ENCODE measurements at places on chromosomes 12 and 14.
A peak's percentile ranks its signal among the peaks of the same experiment; 100 is the strongest.

DNA sequence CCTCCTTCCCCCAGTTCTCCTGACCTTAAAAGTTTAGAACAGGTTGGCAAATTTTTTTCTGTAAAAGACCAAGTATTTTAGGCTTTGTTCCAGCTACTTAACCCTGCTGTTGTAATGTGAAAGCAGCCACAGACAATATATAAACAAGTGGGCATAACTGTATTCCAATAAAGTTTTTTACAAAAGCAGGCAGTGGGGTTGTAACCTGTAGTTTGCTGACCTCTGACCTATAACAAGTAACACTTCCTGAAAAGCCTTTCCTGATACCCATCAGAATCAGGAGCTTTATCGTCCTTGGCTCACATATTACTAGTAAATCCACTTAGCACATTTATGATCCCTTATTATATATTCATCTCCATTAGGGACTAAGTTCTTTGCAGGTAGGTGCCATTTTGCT, 13.1 kb upstream of the SMARCC2 start:
- H3K27ac ChIP-seq = 0 out of 2 replicates have a peak overlapping the region, but pooled peaks have one; percentile 1
- no peak for DNase-seq
- H3K4me3 ChIP-seq = no peak overlapping the region
- peaks cover 14% of the 10 kb centered on the region for H3K36me3 ChIP-seq
- H3K27me3 ChIP-seq = no peaks in the 10 kb centered on the region

DNA sequence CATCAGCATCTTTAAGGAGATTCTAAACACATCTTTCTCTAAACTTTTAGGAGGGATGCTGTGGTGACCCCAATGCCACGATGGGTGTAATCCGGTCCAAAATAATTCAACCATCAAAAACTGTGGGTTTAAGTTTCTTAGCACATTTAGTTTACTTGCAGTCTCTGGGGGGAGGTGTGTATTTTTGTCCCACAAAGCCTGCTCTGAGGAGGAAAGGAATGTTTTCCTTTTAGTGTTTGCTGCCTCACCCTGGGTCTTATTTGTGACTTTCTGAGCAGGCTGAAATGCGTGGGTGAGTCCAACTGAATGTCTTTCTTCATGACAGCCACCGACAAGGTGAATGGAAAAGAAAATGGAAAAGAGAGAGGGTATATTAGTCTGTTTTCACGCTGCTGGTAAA, 1324.7 kb downstream of the AACS start:
- no peaks in the 10 kb centered on the region for H3K4me1 ChIP-seq
- H3K27me3 ChIP-seq = no peaks in the 10 kb centered on the region
- no peak overlapping the region for H3K27ac ChIP-seq
- H3K4me3 ChIP-seq = no peak overlapping the region
- no peak for DNase-seq

GRCh38 chr14:104404922-104405321, 174.6 kb upstream of the C14orf180 start:
- H3K36me3 ChIP-seq = 0 out of 2 replicates have a peak, but pooled peaks cover 6% of the 10 kb centered on the region
- H3K27me3 ChIP-seq = no peaks in the 10 kb centered on the region
- H3K4me1 ChIP-seq = peaks cover 9% of the 10 kb centered on the region
- DNase-seq = no peak

- H3K27ac ChIP-seq = no peak overlapping the region
- H3K4me3 ChIP-seq = no peak overlapping the region
- H3K27me3 ChIP-seq = no peaks in the 10 kb centered on the region
- H3K4me1 ChIP-seq = peaks cover 3% of the 10 kb centered on the region
- peak; percentile 34 for DNase-seq
Measured at GRCh38 chr12:109389146-109389545, 41.4 kb downstream of the MYO1H start.

GRCh38 chr12:48508987-48509386, 16.4 kb upstream of the OR8S1 start:
- DNase-seq = no peak
- H3K27me3 ChIP-seq = no peaks in the 10 kb centered on the region
- H3K4me3 ChIP-seq = no peak overlapping the region
- H3K36me3 ChIP-seq = no peaks in the 10 kb centered on the region
- H3K4me1 ChIP-seq = no peaks in the 10 kb centered on the region

GRCh38 chr14:30500222-30500621, 58.7 kb upstream of the G2E3 start:
- no peaks in the 10 kb centered on the region for H3K4me1 ChIP-seq
- H3K4me3 ChIP-seq = no peak overlapping the region
- no peaks in the 10 kb centered on the region for H3K36me3 ChIP-seq
- no peak for DNase-seq
- no peak overlapping the region for H3K27ac ChIP-seq

DNA sequence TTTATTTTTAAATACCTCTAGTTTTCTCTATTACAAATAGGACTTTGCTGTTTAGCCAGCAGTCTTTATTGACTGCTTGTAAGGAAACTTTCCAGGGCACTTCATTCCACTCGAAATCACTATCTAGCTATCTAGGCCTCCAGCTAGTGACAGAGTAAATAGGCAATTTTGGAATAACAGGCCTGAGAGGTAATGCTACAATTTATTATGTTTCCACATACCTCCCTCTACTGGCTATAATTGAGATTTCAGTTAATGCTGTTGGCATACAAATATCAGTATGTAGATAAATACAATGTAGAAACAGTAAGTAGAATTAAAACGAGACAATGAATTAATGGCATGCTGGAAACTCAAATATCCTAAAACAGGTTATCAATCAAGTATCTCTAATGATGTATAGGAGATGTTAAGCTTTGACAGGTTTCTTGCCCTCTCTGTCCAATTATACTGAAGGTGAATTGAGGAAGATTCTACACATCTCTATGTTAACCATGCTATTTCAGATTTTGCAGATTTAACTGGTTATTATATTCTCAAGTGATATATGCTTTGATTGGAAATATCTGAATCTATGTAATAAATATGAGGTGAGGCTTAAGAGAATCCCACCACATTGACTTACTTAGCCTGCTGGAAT, 7.2 kb downstream of the DTD2 start:
- H3K36me3 ChIP-seq = peaks cover 12% of the 10 kb centered on the region
- DNase-seq = peak; percentile 28
- no peaks in the 10 kb centered on the region for H3K4me1 ChIP-seq

DNA sequence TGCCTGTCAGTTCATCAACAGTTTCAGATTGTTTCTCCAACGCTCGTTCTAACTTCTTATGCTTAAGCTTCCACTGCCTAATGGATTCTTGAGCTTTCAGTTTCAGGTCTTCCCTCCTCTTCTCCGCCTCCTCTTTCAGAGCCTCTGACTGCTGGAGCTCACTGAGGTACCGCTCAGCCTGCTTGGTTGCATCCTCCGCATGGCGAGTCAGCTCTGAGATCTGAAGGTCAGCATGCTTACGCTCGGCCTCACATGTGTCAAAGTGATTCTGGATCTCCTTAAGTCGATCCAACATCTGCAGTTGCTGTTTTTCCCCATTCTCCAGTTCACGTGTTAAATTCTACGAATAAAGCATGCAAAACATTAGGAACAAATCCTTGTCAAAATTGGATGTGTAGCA, 148.8 kb downstream of the CEP128 start:
- DNase-seq = no peak
- H3K27me3 ChIP-seq = no peaks in the 10 kb centered on the region
- no peak overlapping the region for H3K27ac ChIP-seq
- H3K4me3 ChIP-seq = no peak overlapping the region
- H3K36me3 ChIP-seq = no peaks in the 10 kb centered on the region

DNA sequence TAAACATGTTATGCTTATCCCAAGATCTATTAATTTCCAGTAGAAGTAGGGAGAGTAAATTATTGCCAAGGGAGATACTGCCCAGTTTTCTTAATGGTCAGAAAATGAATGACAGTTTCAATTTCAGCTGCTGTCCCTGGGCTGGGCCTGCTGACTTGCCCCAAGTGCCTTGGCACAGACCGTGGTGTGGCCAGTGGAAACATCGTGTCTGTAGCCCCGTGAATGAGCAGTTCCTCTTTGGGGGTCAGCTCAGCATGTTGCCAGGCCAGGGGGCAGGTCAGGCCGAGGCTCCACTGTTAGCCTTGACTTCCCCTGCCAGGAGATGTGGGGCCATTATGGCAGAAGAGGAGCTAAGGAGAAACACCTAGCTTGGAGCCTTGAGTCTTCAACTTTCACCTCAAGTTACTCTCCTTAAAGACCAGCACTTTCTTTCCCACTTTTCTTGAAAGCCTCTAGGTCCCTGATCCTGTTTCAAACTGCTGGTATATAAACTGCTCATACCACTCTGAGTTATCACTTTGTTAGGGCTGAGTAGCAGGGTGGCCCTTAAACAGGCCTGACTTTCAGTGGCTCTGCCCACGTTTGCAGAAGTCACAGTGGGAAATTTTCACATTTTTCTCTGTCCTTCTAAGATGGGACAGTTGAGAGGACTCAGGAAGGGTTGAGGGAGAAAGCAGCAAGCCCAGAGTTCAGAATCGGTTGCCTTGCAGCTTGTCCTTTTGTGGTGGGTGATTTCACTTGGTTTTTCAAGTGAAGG, 73.2 kb downstream of the SUSD6 start:
- DNase-seq = no peak
- H3K27ac ChIP-seq = no peak overlapping the region
- H3K4me1 ChIP-seq = no peaks in the 10 kb centered on the region
- H3K4me3 ChIP-seq = no peak overlapping the region
- H3K27me3 ChIP-seq = no peaks in the 10 kb centered on the region

GRCh38 chr14:105602243-105602750, 75.9 kb downstream of the TMEM121 start:
- H3K27me3 ChIP-seq = no peaks in the 10 kb centered on the region
- DNase-seq = no peak
- H3K36me3 ChIP-seq = no peaks in the 10 kb centered on the region
- no peak overlapping the region for H3K27ac ChIP-seq

- no peak for DNase-seq
- peak overlapping the region; percentile 63 for H3K4me3 ChIP-seq
- H3K4me1 ChIP-seq = peaks cover 70% of the 10 kb centered on the region
- H3K27ac ChIP-seq = no peak overlapping the region
Measured at GRCh38 chr12:50927356-50927755, 25.0 kb upstream of the HIGD1C start.

- H3K4me1 ChIP-seq = no peaks in the 10 kb centered on the region
- H3K27me3 ChIP-seq = no peaks in the 10 kb centered on the region
- H3K27ac ChIP-seq = no peak overlapping the region
- no peaks in the 10 kb centered on the region for H3K36me3 ChIP-seq
- no peak overlapping the region for H3K4me3 ChIP-seq
Measured at GRCh38 chr14:53613404-53614253, 343.0 kb downstream of the BMP4 start.

- H3K27me3 ChIP-seq = no peaks in the 10 kb centered on the region
- H3K4me1 ChIP-seq = peaks cover 41% of the 10 kb centered on the region
- H3K27ac ChIP-seq = peak overlapping the region; percentile 96
- DNase-seq = no peak
- H3K4me3 ChIP-seq = no peak overlapping the region
- peaks cover 13% of the 10 kb centered on the region for H3K36me3 ChIP-seq
Measured at GRCh38 chr14:77109656-77110055, 11.6 kb downstream of the CIPC start.

GRCh38 chr14:78638926-78639325, 468.8 kb downstream of the NRXN3 start:
- DNase-seq = no peak
- no peaks in the 10 kb centered on the region for H3K27me3 ChIP-seq
- H3K4me1 ChIP-seq = peaks cover 3% of the 10 kb centered on the region
- H3K27ac ChIP-seq = no peak overlapping the region

DNA sequence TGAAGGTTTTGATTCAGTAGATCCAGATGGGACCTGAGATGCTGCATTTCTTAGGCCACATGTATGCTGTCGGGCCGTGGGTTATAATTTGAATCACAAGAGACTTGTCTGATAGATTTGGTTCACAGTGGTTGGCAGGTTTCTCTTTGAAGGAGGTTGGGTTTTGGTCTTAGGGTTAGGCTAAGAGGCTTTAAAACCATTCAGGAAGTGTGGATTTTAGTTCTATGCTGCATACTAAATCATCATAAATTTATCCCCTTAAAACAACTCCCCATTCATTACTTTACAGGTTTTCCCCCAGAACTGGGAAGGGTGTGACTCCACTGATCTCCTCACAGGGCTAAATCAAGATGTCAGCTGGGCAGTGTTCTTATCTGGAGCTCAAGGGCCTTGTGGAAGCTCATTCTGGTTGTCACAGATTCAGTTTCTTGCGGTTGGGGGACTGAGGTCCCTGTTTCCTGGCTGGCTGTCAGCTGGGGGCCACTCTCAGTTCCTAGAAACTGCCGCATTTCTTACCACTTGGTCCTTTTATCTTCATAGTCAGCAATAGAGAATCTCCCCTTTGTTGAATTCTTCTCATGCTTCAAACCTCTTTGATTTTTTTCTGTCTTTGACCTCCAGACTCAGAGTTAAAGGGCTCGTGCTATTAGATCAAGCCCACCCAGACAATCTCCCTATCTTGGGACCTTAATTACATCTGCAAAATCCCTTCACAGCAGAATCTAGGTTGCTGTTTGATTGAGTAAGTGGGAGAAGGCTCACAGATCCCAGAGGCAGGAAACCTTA, 20.6 kb upstream of the PCNX1 start:
- H3K36me3 ChIP-seq = no peaks in the 10 kb centered on the region
- no peak for DNase-seq

- H3K27me3 ChIP-seq = no peaks in the 10 kb centered on the region
- no peak overlapping the region for H3K4me3 ChIP-seq
- no peak for DNase-seq
- no peaks in the 10 kb centered on the region for H3K36me3 ChIP-seq
- peaks cover 42% of the 10 kb centered on the region for H3K4me1 ChIP-seq
Measured at GRCh38 chr12:88570103-88570502, 10.2 kb downstream of the KITLG start.

- no peak overlapping the region for H3K4me3 ChIP-seq
- DNase-seq = no peak
- H3K27ac ChIP-seq = peak overlapping the region; percentile 56
Measured at GRCh38 chr12:121934309-121934664, 15.9 kb downstream of the CFAP251 start.

DNA sequence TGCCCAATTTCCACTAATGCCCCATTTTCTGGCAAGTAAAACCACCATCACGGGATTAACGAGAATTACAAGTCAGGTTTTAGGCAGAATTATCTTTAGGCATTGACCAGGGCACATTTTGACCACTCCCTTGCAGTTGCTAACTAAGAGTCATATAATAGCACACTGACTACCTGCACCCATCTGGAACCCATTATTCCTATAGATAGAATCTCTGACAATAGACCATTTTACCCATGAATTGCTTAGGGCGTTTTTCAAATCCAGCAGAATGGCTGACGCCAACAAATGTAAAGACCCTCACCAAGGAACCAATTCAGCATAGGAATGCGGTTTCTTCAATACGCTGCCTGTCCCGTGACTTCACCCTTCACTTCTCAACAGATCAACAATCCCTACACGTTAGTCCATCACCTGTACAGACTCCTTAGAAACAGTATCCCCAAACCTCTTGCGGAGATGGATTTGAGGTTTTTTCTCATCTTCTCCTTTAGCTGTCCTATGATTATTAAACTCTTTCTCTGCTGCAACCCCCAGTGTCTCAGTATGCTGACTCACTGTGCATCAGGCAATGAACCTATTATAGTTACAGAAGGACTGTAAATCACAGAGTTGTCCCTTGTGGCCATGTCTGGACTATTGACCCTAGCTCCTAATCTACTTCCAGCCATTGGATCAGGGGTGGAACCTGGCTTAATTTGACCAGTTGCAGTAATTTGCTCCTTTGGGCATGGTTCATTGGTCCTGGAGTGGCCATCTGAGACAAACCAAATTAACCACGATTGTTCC, 177.3 kb upstream of the PLXNC1 start:
- DNase-seq = no peak
- H3K4me1 ChIP-seq = no peaks in the 10 kb centered on the region
- H3K27me3 ChIP-seq = no peaks in the 10 kb centered on the region
- H3K4me3 ChIP-seq = no peak overlapping the region
- H3K27ac ChIP-seq = no peak overlapping the region
- H3K36me3 ChIP-seq = no peaks in the 10 kb centered on the region
